ENCODE measurements at places on chromosomes 3 and 15.

- no peak for DNase-seq
These were observed 37.0 kb upstream of the HACD2 start for GRCh38 chr3:123621850-123622189.

DNA sequence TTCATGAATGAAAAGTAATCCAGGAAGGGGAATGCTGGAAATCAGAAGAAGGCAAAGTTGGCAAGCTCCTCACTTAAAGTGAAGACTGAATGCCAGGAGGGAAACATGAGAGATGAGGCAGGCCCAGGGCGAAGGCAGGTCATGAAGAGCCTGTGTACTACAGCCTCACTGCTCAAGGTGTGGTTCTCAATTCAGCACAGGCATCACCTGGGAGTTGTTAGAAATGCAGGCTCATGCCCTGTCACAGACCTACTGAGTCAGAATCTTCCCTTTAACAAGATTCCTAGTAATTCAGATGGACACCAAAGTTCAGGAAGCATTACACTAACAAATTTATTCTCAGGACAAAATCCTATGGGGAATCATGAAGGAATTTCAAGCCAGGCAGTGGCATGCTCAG, 14.2 kb downstream of the MYO5A start:
- no peak for DNase-seq

- peak; percentile 27 for DNase-seq
These were observed 46.8 kb downstream of the OR5H15 start for GRCh38 chr3:98213276-98213675.

GRCh38 chr15:81882504-81882903, 163.3 kb downstream of the MEX3B start:
- DNase-seq, result no peak

GRCh38 chr3:188240189-188240981, 86.4 kb downstream of the LPP start:
- no peak for DNase-seq

- DNase-seq, result no peak
These were observed 26.0 kb downstream of the CCDC33 start for GRCh38 chr15:74262151-74262550.

DNA sequence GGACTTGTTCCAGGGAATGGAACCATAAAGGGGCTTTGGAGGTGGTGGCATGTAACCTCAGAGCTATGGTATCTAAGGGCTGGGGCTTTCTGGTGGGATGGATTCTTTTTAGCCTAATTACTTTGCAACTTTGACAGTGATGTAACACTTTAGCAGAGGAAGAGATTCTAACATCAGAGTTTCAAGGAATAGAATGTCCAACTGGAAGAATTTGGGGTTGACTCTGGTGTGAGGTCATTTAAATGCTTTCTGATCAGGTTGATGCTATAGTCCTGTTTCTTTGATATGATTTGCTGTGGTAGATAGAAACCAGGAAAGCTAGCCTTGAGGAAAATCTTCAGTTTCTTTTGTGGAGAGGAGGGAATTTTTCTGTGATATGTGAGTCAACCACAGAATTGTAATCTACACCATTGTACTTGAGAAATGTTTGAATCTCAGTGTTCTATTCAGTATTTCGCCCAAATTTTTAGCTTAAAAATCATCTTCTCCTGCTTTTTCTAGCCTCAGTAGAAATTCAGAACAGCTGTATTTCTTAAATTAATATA, 40.0 kb downstream of the ATP2C1 start:
- no peak for DNase-seq

DNA sequence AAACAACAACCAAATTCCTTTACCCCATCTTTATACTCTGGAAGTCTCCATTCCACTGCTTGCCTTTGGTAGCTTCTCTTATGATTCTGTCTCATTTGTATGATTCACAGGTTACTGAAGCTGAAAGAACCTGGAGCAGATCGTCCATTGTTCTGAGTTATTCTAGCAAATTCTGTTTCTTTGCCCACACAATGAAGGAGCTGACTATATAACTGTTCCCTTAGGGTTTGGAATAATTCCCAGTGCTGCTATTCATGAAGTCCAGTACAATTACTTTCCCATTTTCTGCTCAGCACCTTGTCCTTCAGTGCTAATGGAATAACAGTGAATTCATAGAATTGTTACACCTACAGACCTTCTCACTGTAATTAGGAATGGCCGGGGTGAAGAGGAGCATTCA, 167.8 kb downstream of the CHST2 start:
- DNase-seq, result no peak

DNA sequence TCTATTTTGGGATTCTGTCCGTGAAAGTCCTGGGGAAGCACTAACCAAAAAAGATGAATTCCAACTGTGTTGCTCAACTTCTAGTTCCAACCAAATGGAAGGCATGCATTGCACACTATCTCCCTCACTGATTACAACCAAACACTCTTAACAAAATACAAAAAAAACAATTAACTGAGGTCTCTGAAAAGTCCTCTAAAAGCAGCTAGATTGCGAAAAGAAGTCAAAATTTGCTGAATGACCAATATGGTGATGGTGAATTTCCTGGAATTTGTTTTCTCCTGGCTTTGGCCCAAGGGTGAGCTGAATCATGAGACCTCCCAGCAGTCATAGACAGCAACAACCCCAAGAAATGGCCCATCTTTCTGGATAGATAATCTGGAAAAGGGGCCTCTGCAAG, 28.3 kb downstream of the CYP19A1 start:
- no peak for DNase-seq

DNA sequence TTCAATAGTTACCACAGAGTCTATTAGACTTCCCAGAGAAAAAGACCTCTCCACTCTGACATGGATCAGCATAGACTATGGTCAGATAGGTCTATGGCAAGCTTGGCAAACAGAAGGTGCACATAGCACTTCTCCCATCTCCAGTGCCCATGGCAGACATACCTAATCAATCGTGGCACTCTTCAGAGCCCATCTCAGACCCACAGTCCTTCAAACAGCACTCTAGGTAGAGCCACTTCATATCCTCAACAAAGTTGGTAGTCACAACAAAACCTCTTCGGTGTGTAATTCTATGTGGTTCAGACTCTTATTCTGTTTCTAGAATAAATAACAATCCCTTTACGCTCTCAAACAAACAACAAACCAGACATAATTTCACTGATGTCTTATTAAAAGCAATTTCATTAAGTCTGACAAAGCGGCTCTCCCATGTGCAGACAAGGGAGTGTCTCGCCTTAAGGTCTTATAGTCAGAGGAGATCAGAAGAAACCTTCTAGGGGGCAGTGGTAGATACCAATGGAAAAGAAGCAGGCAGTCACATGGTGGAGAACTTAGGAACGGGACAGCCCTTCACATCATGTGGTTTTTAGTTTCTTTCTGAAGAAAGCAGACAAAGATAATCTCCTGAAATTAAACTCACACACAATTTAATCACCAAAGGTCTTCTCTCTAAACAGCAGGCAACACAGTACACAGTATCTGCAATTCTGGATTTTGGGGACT, 483.4 kb downstream of the FOXP1 start:
- DNase-seq, result no peak

DNA sequence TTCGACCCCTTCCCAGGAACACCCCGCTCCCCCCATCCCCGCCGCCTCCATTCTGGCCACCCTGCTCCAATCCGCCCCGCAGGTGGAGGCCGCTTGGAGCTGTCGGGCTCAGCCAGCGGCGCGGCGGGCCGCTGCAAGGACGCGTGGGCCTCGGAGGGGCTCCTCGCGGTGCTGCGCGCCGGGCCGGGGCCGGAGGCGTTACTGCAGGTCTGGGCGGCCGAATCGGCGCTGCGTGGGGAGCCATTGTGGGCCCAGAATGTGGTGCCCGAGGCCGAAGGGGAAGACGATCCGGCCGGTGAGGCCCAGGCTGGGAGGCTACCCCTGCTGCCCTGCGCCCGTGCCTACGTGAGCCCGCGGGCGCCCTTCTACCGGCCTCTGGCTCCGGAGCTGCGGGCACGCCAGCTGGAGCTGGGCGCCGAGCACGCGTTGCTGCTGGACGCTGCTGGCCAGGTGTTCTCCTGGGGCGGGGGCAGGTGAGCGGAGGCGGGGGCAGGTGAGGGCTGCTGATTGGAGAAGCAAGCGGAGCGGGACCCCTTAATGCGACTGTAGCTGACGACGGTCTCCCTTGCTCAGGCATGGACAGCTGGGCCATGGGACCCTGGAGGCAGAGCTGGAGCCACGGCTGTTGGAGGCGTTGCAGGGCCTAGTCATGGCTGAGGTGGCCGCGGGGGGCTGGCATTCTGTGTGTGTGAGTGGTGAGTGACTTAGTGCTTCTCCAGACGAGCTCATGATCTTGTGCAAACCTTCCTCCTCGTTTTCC, 2.5 kb downstream of the RCCD1 start:
- peak; percentile 64 for DNase-seq

DNA sequence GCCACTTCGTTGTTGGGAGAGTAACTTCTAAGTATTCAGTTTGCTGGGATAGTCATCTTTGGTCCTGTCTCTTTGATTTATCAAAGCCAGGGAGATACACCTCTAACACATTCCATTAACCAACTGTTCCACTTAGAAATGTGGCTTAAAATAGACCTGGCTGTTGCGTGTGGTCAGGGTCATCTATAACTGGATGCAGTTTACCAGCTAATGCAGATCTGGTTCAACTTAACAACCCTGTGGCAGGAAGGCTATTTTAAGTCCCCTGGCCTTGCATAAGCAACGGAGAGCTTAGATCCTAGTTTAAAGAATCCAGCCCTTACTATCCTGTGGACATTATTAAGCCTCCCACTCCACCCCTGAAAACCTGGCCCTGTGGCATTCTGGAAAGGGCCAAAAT, 28.1 kb upstream of the CAPN3 start:
- DNase-seq, result no peak

GRCh38 chr3:148957586-148957985, 33.8 kb upstream of the GYG1 start:
- peak; percentile 79 for DNase-seq

- DNase-seq, result no peak
These were observed 15.5 kb upstream of the BCHE start for GRCh38 chr3:165852711-165853110.

DNA sequence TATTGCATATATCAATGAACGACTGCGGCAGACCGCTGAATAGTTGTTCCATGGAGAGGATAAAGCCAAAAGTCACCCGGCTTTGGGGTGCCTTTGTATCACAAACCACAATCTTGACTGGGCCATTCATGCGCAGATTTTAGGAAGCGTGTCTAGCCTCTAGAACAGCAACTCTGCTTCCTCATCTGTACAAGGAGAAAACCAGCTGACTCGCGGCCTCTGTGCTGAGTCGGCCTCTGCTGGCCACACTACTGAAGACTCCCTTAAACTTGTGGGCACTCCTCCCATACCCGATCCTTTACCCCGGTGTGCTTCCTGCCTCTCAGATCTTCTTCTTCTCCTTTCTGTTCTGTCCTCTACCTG, 872 bp downstream of the DLEC1 start:
- peak; percentile 66 for DNase-seq

DNA sequence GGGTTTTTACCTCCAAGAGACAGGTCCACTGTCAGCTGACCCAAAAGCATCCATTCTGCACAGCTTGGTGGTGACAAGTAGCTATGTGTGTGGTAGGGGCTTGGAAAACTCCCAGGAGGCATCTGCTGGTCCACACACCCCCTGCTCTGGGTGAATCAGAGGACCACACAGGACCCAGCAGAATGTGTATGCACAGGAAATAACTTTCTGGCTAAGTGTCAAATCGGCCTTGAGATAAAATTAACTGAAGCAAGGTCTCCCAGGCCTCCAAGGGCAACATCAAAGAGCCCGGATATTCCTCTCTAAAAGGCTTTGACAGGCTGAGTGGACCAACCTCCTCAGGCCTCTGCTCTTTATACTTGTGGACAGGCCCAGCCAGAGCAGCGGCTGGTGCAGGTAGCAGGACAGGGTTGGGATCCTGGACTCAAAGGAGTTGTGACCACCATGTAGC, 66.5 kb downstream of the CTNNB1 start:
- DNase-seq, result no peak

- no peak for DNase-seq
These were observed 61.2 kb downstream of the ADAMTSL3 start for GRCh38 chr15:83714939-83715628.
